Breast epithelium (tissue), 4 donors: ENCODE measurements at places on chromosomes 4 and X.

GRCh38 chr4:103306870-103307375, 108.8 kb upstream of the CENPE start:
- H3K36me3 ChIP-seq = no peaks in the 10 kb centered on the region
- no peak overlapping the region for H3K27ac ChIP-seq
- no peaks in the 10 kb centered on the region for H3K4me1 ChIP-seq
- DNase-seq = no peak

- H3K27ac ChIP-seq = no peak overlapping the region
- H3K4me1 ChIP-seq = no peaks in the 10 kb centered on the region
- H3K36me3 ChIP-seq = no peaks in the 10 kb centered on the region
- no peaks in the 10 kb centered on the region for H3K27me3 ChIP-seq
- no peak overlapping the region for H3K4me3 ChIP-seq
Measured at GRCh38 chr4:29309050-29309449, 1411.1 kb upstream of the PCDH7 start.

- no peak overlapping the region for H3K4me3 ChIP-seq
- H3K36me3 ChIP-seq = no peaks in the 10 kb centered on the region
- H3K4me1 ChIP-seq = no peaks in the 10 kb centered on the region
- H3K27me3 ChIP-seq = no peaks in the 10 kb centered on the region
- H3K27ac ChIP-seq = no peak overlapping the region
Measured at GRCh38 chr4:170476351-170476750, 386.6 kb upstream of the AADAT start.

- no peak overlapping the region for H3K27ac ChIP-seq
Measured at GRCh38 chr4:72067051-72067450, 35.3 kb downstream of the NPFFR2 start.

GRCh38 chr4:168551945-168552695, 55.3 kb downstream of the PALLD start:
- peak overlapping the region; percentile 52 for H3K27ac ChIP-seq
- H3K36me3 ChIP-seq = no peaks in the 10 kb centered on the region
- no peak for DNase-seq
- H3K27me3 ChIP-seq = no peaks in the 10 kb centered on the region
- no peak overlapping the region for H3K4me3 ChIP-seq

GRCh38 chrX:154371017-154371788, 3.2 kb downstream of the FLNA start:
- no peaks in the 10 kb centered on the region for H3K4me1 ChIP-seq
- H3K4me3 ChIP-seq = peak overlapping the region; percentile 79
- H3K27ac ChIP-seq = peak overlapping the region; percentile 91
- no peaks in the 10 kb centered on the region for H3K36me3 ChIP-seq
- no peaks in the 10 kb centered on the region for H3K27me3 ChIP-seq

DNA sequence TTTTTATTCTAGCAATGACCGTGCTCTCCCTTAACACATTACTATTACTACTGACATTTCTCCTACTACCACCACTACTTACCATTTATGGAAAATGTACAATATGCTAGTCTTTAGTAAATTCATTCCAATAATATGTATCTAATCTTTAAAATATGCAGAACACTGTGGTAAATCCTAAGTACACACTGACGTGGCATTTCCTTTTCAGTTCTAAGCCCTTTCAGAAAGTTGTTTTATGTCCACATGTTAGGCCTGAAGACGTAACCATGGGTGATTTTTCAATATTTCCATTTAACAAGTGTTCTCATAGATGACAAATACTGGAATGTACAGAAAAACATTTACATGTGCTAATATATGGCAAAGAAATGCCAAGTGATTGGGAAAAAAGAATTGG, 268.6 kb upstream of the SLIT2 start:
- no peaks in the 10 kb centered on the region for H3K4me1 ChIP-seq
- no peak overlapping the region for H3K27ac ChIP-seq
- H3K36me3 ChIP-seq = no peaks in the 10 kb centered on the region
- no peaks in the 10 kb centered on the region for H3K27me3 ChIP-seq

- no peaks in the 10 kb centered on the region for H3K4me1 ChIP-seq
- H3K36me3 ChIP-seq = no peaks in the 10 kb centered on the region
- no peaks in the 10 kb centered on the region for H3K27me3 ChIP-seq
- DNase-seq = no peak
- no peak overlapping the region for H3K4me3 ChIP-seq
- H3K27ac ChIP-seq = no peak overlapping the region
Measured at GRCh38 chr4:4675051-4675581, 133.3 kb upstream of the STX18 start.

DNA sequence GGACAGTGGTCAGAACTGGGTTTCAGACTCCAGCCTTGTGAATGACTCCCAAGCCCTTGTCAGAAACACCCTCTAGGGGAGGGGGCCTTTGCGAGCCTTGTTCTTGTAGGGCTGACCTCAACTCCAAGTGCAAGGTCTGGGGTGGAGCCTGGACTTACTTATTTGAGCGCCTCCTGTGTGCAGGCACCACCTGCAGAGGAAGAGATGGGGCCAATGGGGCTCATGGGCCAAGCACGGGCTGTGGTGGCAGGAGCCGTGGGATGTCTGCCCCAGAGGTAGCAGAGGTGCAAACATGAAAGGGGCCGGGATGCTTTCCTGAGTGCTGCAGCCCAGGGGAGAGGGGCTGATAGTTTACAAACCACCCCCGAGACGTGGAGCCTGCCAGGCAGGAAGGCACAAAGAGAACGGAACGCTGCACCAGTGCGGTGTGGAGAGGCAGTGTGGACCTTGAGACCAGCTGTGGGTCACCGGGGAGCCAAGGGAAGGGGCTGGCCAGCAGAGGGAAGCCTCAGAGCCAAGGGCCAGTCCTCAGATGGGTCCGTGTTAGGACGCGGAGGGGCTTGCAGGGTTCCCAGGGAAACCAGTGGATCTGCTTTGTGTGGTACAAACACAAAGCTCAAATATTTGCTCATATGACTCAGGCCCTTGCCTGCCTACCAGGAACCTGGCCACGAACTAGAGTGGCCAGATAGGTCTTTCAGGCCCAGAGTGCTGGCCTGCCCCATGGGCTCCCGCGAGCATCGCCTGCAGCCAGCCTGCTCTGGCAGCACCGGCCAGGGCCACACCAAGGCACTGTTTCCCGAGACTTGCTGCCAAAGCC, 8.7 kb upstream of the TADA2B start:
- H3K27ac ChIP-seq = peak overlapping the region; percentile 40
- H3K4me1 ChIP-seq = no peaks in the 10 kb centered on the region
- H3K4me3 ChIP-seq = no peak overlapping the region

GRCh38 chrX:149286940-149287349, 218.2 kb downstream of the IDS start:
- no peaks in the 10 kb centered on the region for H3K36me3 ChIP-seq
- no peaks in the 10 kb centered on the region for H3K4me1 ChIP-seq
- no peak overlapping the region for H3K4me3 ChIP-seq
- H3K27ac ChIP-seq = no peak overlapping the region
- DNase-seq = no peak
- H3K27me3 ChIP-seq = peaks cover 12% of the 10 kb centered on the region

DNA sequence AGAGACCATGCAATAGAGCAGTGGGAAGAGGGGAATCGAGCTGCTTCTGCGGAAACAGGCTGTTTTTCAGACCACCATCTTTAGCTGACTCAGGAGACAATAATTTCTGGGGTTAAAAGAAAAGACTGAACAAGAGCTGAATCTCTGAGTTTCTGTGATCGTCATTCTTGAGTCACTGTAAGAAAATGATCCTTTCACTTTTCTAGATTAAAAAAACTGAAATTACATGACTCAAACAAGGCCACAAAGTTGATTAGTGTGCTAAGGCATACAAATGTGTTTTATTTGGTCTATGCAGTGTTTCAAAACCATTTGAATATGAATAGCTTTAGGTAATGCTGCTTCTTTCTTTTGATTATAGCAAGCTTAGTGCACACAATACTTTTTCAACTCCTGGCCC, 194.4 kb upstream of the RPL34 start:
- H3K4me1 ChIP-seq = no peaks in the 10 kb centered on the region
- H3K27me3 ChIP-seq = no peaks in the 10 kb centered on the region
- DNase-seq = no peak
- no peak overlapping the region for H3K27ac ChIP-seq
- no peaks in the 10 kb centered on the region for H3K36me3 ChIP-seq
- no peak overlapping the region for H3K4me3 ChIP-seq

GRCh38 chrX:30161043-30161442, 54.3 kb upstream of the MAGEB2 start:
- H3K27me3 ChIP-seq = no peaks in the 10 kb centered on the region
- no peak overlapping the region for H3K4me3 ChIP-seq
- DNase-seq = no peak
- H3K36me3 ChIP-seq = no peaks in the 10 kb centered on the region
- no peak overlapping the region for H3K27ac ChIP-seq

DNA sequence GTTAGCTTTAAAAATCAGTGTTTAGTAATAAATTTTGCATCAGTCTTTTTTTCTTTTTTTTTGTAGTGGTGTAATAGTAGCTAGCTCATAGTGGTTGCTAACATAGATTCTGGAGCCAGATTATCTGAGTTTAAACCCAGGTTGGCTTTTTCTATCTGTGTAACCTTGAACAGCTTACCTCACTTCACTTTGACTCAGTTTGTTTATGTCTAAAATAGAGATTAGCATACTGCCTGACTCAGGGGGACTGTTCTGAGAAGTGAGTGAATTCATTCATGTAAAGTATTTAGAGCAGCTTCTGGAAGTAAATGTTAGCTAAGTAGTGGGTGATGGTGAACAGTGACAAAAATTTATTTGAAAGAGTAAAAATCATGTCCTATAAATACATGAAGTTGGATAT, 32.9 kb downstream of the CPEB2 start:
- no peak for DNase-seq
- H3K4me1 ChIP-seq = no peaks in the 10 kb centered on the region
- no peak overlapping the region for H3K27ac ChIP-seq
- H3K27me3 ChIP-seq = no peaks in the 10 kb centered on the region
- no peaks in the 10 kb centered on the region for H3K36me3 ChIP-seq
- no peak overlapping the region for H3K4me3 ChIP-seq

GRCh38 chr4:110869114-110869513, 246.2 kb upstream of the PITX2 start:
- no peak overlapping the region for H3K27ac ChIP-seq
- H3K4me3 ChIP-seq = no peak overlapping the region
- DNase-seq = no peak
- H3K36me3 ChIP-seq = no peaks in the 10 kb centered on the region

DNA sequence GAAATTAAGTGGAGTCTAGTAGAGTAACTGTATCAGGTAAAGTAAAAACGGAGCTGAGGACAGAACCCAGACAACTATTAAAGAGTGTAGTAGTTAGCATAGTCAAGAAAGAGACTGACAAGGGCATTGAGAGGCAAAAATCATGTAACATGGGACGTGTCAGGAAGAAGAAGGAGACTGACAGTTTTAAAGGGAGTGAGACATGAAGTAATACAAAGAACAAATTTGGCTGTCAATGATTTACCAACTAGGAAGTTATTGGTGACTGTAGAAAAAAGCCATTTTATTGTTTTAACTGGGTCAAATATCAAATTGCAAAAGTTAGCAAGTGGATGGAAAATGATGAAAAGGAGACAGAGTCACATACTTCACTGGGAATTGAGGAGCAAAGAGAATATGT, 422.3 kb downstream of the MAPK10 start:
- no peaks in the 10 kb centered on the region for H3K36me3 ChIP-seq
- DNase-seq = no peak
- H3K27ac ChIP-seq = no peak overlapping the region
- no peaks in the 10 kb centered on the region for H3K27me3 ChIP-seq
- no peaks in the 10 kb centered on the region for H3K4me1 ChIP-seq

DNA sequence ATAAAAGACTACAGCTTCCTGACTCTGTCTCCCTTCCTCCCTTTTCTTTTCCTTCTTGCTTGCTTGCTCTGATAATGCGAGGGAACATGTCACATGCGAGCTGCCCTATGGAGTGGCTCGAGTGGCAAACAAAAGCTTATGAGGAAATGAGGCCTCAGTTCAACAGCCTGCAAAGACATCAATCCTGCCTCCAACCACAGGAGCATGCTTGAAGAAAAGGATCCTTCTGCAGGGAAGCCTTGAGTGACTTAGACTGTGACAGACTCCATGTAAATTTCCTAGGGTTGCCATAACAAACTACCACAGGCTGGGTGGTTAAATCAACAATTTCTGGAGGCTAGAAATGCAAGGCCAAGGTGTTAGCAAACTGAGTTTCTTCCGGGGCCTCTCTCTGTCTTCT, 152.5 kb downstream of the NR3C2 start:
- DNase-seq = no peak
- H3K4me3 ChIP-seq = no peak overlapping the region
- H3K27me3 ChIP-seq = no peaks in the 10 kb centered on the region
- H3K4me1 ChIP-seq = no peaks in the 10 kb centered on the region
- no peaks in the 10 kb centered on the region for H3K36me3 ChIP-seq

DNA sequence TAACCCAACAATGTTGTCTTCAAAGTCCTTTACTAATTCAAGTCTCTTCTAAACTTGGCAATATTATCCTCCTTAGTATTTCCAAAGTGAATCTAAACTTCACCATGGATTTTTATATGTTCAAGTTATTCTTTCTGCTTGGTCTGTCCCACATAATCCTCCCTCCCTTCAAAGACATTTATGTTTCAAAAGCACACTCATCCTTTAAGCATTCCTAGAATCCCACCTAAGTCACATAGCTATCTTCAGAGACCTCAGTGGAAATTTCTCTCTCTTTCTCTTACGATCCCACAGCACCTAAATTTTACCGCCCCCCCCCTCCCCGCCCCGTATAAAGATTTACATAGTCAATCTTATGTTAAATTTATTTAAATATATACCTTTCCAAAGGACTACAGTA, 314.9 kb upstream of the GRIA3 start:
- no peak overlapping the region for H3K27ac ChIP-seq
- no peaks in the 10 kb centered on the region for H3K27me3 ChIP-seq

GRCh38 chr4:21733894-21734630, 214.5 kb downstream of the KCNIP4 start:
- H3K27ac ChIP-seq = no peak overlapping the region
- H3K27me3 ChIP-seq = no peaks in the 10 kb centered on the region
- H3K4me3 ChIP-seq = no peak overlapping the region
- DNase-seq = no peak

DNA sequence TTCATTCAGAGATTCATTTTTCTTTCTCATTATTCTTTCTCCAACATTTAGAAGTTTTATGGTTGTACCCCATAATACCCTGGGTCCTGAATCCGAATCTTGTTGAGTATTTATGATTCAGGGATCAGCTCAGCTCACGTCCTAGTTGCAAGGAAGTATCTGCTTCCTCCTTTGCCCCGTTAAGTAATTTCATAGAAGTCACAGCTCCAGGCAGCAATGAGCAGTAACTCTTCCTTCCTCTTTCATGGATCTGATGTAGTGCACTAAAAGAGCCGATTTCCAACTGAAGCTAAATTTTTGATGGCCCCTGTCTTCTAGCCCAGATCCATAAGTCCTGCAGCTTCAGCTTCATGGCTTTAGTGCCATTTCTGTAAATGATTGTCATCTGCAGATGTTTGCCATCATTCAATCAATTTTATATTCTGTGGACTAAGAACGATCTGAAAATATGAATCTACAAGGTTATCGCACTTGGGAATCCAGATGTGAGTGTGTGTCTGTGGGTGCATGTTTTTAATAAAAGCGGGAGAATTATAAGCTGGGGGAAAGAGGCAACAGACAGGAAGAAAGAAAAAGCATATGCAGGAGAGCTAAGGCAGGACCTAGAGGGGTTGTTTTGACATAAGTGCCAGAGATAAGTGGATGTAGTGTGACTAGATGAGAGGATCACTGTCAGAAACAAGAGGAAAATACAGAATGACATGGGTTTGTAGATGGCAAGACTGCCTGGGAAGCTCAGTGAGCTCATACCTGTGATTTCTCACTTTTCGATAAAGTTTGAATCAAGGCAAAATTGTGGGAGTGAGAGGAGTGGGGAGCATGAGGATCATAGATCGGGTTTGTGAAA, 17.5 kb downstream of the VEGFD start:
- no peak overlapping the region for H3K4me3 ChIP-seq
- H3K36me3 ChIP-seq = no peaks in the 10 kb centered on the region
- no peak overlapping the region for H3K27ac ChIP-seq
- no peak for DNase-seq
- no peaks in the 10 kb centered on the region for H3K4me1 ChIP-seq

GRCh38 chr4:152138451-152138850, 377.6 kb upstream of the GATB start:
- H3K27ac ChIP-seq = no peak overlapping the region
- no peak for DNase-seq
- no peaks in the 10 kb centered on the region for H3K27me3 ChIP-seq
- H3K4me1 ChIP-seq = no peaks in the 10 kb centered on the region
